ENCODE measurements at places on chromosomes 16 and 17. TPM values are rescaled to one million over a fixed set of nuclear protein-coding genes. Genes with fewer than 3 reads are reported as not detected.

GRCh38 chr17:72184805-72185204 is 64.0 kb downstream of the SOX9 start:
- peaks cover 6% of the 10 kb centered on the region for H3K4me1 ChIP-seq
- DNase-seq, result no peak
- H3K4me3 ChIP-seq, result no peak overlapping the region
- no peaks in the 10 kb centered on the region for H3K27me3 ChIP-seq

CCL4L2 gene
- total RNA-seq, result 4.0 TPM

AXIN2 gene
- total RNA-seq, result 19.5 TPM

SDK2 gene
- 9.8 TPM for total RNA-seq

NPIPA7 gene
- not detected for total RNA-seq

DNA sequence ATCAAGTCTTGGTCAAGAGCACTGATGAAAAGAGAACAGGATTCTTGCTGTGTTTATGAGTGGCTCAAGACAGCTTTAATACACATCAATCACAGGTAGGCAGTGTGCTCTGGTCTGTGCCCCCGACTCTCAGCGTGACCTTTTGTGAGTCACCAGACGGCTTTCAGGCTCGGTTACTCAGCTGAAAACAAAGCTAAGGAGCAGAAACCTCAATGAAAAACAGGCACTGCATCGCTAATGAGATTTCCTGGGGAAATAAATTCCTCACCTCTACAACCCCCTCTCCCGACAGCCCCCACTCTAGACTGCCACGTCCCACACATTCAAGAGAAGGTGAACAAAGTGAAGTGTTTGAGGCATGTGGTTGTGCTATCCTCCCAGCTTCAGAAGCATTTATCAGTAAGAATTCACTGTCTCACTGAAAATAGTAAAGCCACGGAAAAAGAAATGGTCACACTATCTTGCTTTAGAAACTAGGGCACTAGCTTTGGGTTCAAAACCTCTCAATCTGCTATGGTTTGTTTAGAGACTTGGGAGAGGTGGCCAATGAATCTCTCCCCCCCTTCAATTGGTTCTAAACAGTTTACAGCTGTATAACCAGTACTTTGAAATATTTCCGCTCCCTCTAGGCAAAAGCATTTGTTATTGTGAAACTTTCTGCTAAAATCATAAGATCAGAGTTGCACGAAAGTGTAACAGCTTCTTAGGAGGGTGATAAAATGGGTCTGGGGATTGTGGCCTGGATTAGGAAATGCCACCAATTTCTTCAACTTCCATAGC is 199.5 kb upstream of the PMFBP1 start:
- H3K36me3 ChIP-seq, result no peaks in the 10 kb centered on the region
- DNase-seq, result no peak
- H3K4me3 ChIP-seq, result no peak overlapping the region
- no peaks in the 10 kb centered on the region for H3K27me3 ChIP-seq
- H3K4me1 ChIP-seq, result no peaks in the 10 kb centered on the region

DNA sequence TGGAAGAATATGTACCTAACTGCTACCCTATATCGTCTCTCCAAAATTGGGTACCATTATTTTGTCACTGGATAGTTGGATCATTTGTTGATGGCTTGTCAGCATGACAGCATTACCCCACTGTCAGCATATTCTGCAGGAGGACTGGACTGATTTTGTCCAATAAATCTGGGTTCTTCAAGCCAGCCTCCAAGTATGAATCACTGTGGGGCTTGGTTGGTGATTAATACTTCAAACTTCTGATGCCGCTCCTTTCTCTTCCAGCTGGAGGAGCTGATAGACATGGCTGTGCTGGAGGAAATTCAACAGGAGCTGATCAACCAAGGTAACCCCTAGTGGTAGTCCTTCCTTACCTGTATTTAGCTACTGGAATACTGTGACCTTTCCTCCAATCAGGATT is 2.5 kb downstream of the RPAIN start:
- DNase-seq, result no peak
- no peak overlapping the region for H3K4me3 ChIP-seq

- H3K4me1 ChIP-seq, result no peaks in the 10 kb centered on the region
- no peak overlapping the region for H3K27ac ChIP-seq
- no peak for DNase-seq
- H3K27me3 ChIP-seq, result no peaks in the 10 kb centered on the region
- no peaks in the 10 kb centered on the region for H3K36me3 ChIP-seq
Measured at GRCh38 chr16:19238406-19238805, 47.1 kb upstream of the CLEC19A start.

- no peak overlapping the region for H3K4me3 ChIP-seq
- H3K27ac ChIP-seq, result no peak overlapping the region
- H3K36me3 ChIP-seq, result no peaks in the 10 kb centered on the region
- no peaks in the 10 kb centered on the region for H3K27me3 ChIP-seq
Measured at GRCh38 chr16:53068423-53068833, 13.6 kb downstream of the CHD9 start.

PPM1E gene
- total RNA-seq, result 0.14 TPM

GRCh38 chr17:33229028-33229427 is 64.1 kb downstream of the ASIC2 start:
- DNase-seq, result no peak
- peaks cover 5% of the 10 kb centered on the region for H3K4me1 ChIP-seq
- H3K27ac ChIP-seq, result no peak overlapping the region
- H3K4me3 ChIP-seq, result no peak overlapping the region

NHERF2 gene
- total RNA-seq, result 61.9 TPM

KRTAP4-5 gene
- not detected for total RNA-seq

DERL2 gene
- 37.5 TPM for total RNA-seq

ZDHHC1 gene
- total RNA-seq, result 36.3 TPM

- no peaks in the 10 kb centered on the region for H3K27me3 ChIP-seq
- H3K4me1 ChIP-seq, result no peaks in the 10 kb centered on the region
- no peaks in the 10 kb centered on the region for H3K36me3 ChIP-seq
- no peak overlapping the region for H3K27ac ChIP-seq
- DNase-seq, result no peak
Measured at GRCh38 chr16:14180481-14180944, 109.4 kb downstream of the MRTFB start.

DNA sequence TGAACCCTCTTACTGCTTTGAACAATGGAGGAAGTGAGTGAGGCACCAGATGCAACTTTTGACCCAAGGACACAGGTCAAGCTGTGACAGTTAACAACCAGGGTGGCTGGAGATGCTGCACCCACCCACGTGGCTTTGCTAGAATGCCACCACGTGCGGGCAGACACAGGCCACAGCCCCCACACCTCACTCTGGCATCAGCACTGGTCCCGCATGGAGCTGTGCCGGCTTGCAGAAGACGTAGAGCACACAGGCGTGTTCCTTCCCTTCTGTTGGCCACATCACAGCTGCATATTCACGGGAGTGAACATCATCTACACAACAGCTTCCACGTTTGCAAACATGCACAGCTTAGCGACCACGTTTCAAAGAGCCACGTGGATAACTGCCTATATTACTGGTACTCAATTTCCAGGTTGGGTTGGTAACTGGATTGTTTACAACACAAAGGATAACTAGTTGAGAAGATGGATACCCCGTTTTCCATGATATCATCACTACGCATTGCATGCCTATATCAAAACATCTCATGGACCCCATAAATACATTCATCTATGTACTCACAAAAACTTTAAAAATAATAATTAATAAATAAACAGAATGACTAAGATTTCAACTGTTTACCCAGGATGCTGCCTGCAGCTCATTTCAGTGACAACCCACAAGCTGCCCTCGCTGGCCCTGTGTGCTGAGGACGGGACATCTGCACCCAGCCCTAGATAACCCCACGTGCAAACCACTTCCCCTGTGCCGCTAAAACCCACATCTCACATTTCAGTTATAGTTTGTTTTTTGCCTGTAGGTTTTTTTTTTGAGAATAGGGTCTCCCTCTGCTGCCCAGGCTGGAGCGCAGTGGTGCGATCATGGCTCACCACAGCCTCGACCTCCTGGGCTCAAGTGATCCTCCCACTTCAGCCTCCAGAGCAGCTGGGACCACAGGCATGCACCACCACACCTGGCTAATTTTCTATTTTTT is 132.0 kb downstream of the ANKRD11 start:
- peak overlapping the region; percentile 0 for H3K27ac ChIP-seq
- peak; percentile 50 for DNase-seq
- H3K36me3 ChIP-seq, result no peaks in the 10 kb centered on the region

- H3K4me3 ChIP-seq, result peak overlapping the region; percentile 71
- H3K36me3 ChIP-seq, result no peaks in the 10 kb centered on the region
- H3K4me1 ChIP-seq, result peaks cover 59% of the 10 kb centered on the region
- peak; percentile 64 for DNase-seq
- no peaks in the 10 kb centered on the region for H3K27me3 ChIP-seq
Measured at GRCh38 chr16:29806641-29807425, 504 bp downstream of the MAZ start.

DNA sequence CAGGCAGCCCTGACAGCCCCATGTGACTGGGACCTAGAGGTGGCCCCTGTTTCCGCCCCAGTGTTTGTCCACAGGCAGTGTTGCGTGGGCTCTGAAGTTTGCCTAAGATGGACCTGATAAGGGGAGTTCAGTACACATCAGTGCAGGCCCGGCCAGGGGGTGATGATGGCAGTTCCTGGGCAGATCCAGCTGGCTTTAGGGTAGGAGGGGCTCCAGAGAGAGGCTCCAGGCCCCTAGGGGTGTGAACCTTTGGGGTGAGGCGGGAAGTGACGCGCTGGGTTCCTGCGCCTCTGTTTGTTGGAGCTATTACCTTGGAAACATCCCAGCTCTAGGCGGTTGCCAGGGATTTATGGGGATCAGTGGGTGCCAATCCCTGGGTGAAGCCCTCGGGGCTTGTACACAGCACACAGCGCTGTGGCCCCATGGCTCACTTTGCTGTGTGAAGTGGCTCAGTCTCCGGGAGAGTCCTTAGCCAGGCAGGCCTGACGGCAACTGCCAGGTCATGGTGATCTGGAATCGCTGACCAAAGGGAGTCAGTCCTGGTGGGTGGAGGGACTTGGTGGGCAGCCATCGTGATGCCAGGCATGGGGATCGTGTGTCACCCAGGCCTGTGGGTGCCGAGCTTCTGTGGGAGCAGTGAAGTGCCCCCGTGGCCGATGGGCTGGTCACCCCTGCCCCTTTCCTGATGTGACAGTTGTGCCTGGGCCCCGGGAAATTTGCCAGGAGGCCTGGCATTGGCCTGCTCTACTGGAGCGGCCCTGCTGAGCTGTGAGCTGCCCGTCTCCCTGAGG is 146.1 kb downstream of the SEC14L1 start:
- peak; percentile 88 for DNase-seq
- peaks cover 4% of the 10 kb centered on the region for H3K27me3 ChIP-seq
- H3K27ac ChIP-seq, result peak overlapping the region; percentile 87
- no peak overlapping the region for H3K4me3 ChIP-seq

WFIKKN1 gene
- 4.9 TPM for total RNA-seq

- H3K36me3 ChIP-seq, result no peaks in the 10 kb centered on the region
- peak overlapping the region; percentile 79 for H3K27ac ChIP-seq
- peak overlapping the region; percentile 1 for H3K4me3 ChIP-seq
- peaks cover 21% of the 10 kb centered on the region for H3K4me1 ChIP-seq
- DNase-seq, result peak; percentile 48
- no peaks in the 10 kb centered on the region for H3K27me3 ChIP-seq
Measured at GRCh38 chr17:301681-302299, 50.8 kb downstream of the RPH3AL start.

DNA sequence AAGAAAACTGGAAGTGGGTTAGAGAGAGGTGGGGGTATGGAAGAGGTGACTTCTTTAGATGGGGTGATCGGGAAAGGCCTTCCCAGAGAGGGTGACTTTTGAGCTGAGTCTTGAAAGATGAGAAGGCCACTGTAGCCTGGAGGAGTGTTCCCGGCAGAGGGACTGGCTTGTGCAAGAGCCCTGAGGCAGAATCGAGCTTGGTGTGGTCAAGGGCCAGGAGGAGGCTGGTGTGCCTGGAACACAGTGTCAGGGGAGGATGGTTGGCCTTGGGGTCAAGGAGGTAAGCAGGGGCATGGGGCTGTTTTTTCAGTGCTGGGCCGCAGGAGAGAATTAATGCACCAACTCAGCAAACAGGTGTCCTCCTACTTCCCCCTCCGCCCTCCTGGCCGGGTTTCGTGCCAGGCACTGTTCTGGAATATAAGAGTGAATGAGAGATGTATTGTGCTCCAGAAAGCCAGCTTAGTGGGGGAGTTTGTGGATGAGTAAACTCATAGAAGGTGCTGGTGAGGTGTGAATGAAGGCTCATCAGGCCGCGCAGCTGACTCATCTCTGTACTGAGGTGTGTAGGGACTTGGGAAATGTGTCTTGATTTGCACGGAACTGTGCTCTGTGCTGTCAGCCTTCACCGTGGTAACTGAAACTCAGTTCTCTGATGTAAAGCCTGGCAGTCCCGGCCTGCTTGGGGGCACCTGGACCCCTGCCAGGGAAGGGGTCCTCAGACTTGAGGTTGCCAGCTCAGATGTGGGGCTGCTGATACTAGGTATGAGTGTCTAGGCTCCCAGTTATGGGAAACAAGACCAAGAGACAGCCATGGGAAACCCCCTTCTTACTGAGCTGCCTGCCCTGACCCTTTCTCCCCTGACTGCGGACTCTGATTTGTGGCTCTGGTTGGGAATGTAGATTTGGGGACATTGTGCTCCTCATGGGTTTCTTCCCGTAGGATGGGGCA is 15.3 kb downstream of the KSR1 start:
- H3K27me3 ChIP-seq, result no peaks in the 10 kb centered on the region
- DNase-seq, result peak; percentile 30
- no peak overlapping the region for H3K27ac ChIP-seq
- H3K36me3 ChIP-seq, result no peaks in the 10 kb centered on the region

DNA sequence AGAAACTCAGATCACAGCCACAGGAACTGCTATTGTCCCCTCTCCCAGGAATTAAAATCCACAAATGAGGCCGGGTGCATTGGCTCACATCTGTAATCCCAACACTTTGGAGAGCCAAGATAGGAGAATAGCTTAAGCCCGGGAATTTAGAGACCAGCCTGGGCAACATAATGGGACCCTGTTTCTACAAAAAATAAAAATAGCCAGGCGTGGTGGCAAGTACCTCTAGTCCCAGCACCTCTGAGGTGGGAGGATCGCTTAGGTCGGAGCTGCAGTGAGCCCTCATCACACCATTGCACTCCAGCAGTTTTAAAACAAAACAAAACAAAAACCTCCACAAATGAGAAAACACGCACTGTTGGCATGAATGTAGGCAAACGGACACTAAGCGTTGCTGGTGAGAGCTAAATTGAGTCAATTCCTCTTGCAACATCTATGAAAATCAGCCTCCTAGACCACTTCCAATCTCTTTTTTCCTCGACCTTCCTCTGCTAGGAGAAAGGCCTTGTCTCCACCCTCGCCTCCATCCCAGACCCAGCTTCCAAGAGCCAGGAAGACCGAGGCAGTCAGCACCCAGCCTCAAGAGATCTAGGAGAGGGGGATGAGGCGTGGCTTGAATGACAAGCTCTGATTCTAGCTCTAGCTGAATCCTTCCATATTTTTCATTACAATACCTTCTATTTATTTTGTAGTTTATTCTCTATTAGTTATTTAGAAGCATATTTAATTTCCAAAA is 14.8 kb downstream of the TLE7 start:
- H3K27ac ChIP-seq, result no peak overlapping the region
- peaks cover 48% of the 10 kb centered on the region for H3K27me3 ChIP-seq
- DNase-seq, result no peak
- H3K4me3 ChIP-seq, result no peak overlapping the region

GRCh38 chr17:13626703-13627102 is 25.0 kb upstream of the HS3ST3A1 start:
- no peaks in the 10 kb centered on the region for H3K36me3 ChIP-seq
- no peaks in the 10 kb centered on the region for H3K27me3 ChIP-seq
- no peaks in the 10 kb centered on the region for H3K4me1 ChIP-seq
- DNase-seq, result no peak
- no peak overlapping the region for H3K4me3 ChIP-seq

Measured in transverse colon (tissue), 4 donors.